ENCODE measurements at places on chromosomes 6 and 20.

GRCh38 chr20:44247131-44247571 is at the start of gene GDAP1L1:
TSS of gene GDAP1L1 (plus strand) at chr20:44247308. CDS start at chr20:44247335, 27 bp downstream.
- DNase-seq, result no peak

GRCh38 chr6:81906709-81907204 is 154.3 kb upstream of the TENT5A start:
- no peak for DNase-seq

GRCh38 chr6:46963626-46964025 is 41.9 kb upstream of the ADGRF5 start:
- no peak for DNase-seq

- no peak for DNase-seq
These were observed 42.8 kb upstream of the RALGAPA2 start for GRCh38 chr20:20755231-20755630.

DNA sequence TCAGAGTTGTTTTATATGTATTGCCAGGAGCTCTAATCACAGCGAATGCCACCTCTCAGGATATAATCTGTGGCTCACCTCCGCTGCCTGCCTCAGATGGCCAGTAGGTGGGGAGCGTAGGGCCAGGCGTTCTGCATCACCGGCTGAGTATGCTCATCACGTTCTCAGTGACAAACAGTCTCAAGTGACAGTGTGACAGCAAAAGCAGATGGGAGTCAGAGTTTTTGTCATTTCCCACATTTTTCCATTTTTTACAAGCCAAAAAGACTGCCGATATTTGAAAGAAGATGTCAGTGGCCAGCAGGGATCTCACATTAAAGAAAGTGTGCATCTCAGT is 208.7 kb downstream of the ALDH8A1 start:
- DNase-seq, result no peak

- DNase-seq, result no peak
These were observed 11.8 kb downstream of the RPL7L1 start for GRCh38 chr6:42891199-42891722.

DNA sequence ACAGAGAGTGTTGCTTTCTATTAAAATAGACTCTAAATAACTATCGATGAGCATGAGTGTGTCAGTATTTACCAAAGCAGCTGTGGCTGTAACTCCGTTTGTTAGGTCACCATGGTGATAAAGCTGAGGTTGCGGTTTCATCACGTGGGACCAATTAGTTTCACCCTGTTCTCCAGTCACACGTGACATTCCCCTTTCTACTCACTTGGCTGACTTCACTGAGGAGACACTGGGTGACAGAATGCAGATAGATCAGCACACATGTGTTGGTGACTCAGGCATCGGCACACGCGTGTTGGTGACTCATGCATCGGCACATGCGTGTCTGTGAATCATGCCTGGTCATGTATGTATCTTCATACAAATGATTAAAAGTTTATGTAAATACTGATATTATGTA is 285.4 kb downstream of the THBS2 start:
- DNase-seq, result no peak

GRCh38 chr6:170291271-170292110 is 613 bp upstream of the DLL1 start:
- DNase-seq, result no peak

DNA sequence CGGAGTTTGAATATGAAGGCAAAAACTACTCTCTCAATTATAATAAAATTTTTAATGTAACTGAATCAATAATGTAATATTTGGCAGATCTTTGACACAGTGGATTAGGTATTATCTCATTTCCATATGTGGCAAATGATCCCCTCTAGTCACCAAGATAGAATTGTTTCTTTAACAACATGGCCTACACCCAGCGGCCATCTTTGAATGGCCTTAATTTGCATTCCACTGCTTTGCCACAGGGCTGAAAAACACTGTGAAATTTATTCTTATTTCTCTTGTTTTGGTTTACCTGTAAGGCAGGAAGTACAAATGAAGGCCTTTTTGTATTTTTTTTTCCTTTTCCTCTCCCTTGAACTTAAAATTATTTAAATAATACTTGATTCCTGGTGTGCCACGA is 162.6 kb upstream of the SCGN start:
- no peak for DNase-seq

DNA sequence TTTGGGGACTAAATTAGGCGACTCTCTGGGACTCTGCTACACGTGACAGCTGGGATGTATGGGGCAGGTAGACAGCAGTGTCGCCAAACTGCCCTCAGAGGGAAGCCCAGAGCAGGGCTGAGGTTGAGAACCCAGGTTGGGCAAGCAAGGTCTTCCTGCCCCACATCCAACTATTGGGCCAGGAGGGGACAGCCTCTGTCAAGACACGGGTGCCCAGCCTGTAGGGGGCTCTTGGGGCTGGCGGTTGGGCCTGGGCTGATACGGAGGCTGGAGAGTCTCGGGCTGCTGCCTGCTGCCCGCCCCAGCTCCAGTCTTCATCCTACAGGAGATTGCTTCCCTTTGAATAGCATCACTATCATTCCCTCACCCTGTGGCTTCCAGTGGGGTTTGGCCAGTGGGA is 33.3 kb downstream of the CPNE5 start:
- no peak for DNase-seq

DNA sequence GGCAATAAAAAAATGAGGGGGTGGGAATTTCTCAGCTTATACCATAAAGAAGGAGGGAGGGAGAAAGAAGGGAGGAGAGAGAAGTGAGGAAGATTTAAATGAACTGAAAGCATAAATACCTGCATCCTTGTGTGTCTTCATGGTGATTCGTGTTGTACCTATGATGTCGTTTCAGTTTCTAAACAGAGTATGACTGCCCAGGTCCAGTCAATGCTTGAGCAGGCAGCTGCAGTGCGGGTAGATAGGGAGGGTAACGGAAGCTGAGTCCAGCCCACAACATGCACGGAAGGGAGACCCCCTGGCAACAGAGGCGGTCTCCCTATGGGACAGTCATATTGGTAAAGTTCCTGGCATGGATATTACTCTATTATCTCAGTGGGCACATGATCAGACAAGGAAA is 184.5 kb downstream of the KIF16B start:
- no peak for DNase-seq

GRCh38 chr6:11275598-11275997 is 43.1 kb upstream of the NEDD9 start:
- no peak for DNase-seq

DNA sequence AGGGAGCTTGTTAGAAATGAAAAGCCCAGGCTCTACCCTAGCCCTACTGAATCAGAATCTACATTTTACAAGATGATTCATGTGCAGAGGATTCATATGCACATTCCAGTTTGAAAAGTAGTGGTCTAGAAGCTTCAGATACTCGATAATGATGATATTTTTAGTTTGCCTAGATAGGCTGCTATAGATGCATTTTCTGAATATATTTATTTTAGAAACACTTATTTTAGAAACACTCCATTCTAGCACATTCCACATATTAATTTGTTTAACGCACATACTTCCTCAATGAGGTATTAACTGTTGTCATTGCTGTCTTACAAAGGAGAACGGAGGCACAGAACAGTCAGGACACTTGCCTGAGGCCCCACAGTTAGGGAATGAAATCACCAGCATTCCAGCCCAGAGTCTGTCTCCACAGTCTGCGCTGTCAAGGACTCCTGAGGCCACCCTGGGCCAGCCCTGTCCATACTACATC is 64.4 kb downstream of the SNAP25 start:
- no peak for DNase-seq

- DNase-seq, result peak; percentile 64
These were observed at the start of gene TNF for GRCh38 chr6:31575335-31575901. TSS of gene TNF (plus strand) at chr6:31575565. CDS start at chr6:31575742, 177 bp downstream.

- no peak for DNase-seq
These were observed 215.3 kb downstream of the RNGTT start for GRCh38 chr6:88748141-88748540.

GRCh38 chr20:53900380-53900999 is 169.9 kb downstream of the BCAS1 start:
- no peak for DNase-seq

- DNase-seq, result no peak
These were observed 20.3 kb upstream of the LRRN4 start for GRCh38 chr20:6074145-6074561.

DNA sequence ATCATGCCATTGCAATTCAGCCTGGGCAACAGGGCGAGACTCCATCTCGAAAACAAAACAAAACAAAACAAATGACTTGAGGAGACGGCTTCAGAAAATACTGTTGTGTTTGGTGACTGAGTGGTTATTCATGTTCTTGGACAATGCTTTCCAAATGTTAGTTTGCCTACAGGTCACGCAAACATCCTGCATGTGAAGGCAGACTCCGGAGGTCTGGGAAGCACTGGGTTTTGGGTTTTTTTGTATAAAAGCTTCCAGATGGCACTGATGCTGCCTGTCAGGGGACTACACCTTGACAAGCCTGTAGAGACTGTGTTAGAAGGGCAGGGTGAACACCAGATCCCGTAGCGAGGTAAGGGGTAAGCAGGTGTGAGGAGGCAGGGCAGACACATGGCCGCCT is 81.7 kb downstream of the THBS2 start:
- no peak for DNase-seq

DNA sequence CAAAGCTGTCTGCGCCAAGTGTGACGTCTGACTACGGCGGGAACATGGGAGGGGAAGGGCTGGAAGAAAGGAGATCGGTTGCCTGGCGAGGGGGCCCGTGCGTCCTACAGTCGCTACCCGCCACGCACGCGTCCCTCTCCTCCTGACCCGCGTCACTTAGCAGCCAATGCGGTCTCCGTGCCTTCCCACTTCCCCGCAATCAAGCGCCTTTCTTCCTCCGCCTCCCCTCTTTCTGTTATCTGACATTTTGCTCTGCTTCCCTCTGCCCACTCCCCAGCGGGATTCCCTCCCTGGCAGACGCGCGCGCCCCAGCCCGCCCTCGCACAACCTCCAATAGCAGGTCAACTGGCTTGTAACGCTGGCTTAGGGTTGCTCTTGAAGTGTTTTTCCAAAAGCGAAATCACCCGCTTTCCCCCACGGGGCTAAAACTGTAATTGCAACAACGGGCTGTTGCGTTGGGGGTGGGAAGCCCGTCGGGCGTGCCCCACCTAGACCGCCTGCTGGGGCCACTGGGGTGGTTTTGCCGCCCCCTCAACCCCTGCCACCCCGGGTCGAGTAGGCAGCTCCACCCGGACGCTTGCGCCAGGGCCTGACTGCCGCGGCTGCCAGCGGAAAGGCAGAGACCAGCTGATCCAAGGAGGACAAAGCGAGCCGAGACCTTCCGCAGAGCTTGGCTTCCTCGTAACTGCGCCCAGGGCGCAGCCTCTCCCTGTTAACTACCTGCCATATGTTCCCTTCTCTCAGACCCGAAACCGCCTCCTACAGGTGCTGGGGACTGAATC is 6.2 kb upstream of the SOX4 start:
- DNase-seq, result no peak

DNA sequence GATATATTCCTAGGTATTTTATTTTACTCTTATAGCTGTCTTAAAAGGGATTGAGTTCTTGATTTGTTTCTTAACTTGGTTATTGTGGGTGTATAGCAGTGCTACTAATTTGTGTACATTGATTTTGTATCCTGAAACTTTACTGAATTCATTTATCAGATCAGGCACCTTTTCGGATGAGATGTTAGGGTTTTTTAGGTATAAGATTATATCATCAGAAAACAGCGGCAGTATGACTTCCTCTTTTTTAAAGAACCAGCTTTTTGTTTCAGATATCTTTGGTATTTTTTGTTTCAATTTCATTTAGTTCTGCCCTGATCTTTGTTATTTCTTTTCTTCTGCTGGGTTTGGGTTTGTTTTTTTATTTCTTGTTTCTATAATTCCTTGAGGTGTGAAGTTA is 382.4 kb upstream of the ADGRB3 start:
- DNase-seq, result no peak
